ENCODE measurements at places on chromosomes 16 and 17.
A peak's percentile ranks its signal among the peaks of the same experiment; 100 is the strongest.

DNA sequence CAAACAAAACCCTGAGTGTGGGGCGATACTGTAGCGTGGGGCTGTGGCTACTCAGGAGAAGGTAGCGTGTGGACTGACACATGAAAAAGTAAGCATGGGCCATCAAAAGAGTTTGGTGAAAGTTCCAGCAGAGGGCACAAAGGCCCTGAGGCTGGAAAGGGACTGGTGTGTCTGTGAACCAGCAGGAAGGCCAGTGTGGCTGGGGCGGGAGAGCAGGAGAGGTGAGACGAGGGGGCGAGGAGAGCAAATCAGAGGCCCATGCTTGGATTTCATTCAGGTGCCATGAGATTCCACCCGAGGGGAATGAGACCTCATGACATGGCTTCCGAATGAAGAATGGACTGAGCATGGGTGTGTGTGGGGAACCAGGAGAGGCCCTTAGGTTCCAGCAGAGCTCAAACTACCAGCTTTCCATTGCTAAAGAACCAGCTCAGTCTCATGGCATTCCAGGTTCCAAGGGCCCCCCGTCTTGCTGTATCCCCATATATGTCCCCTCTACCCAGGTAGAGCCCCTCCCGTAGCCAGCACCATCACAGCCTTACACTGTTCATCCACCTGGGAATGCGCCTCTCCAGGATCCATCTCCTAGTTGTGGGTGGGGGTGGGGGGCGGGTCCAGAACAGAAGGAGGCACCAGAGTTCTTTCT is 31.1 kb downstream of the TRPV2 start:
- peak; percentile 42 for DNase-seq

DNA sequence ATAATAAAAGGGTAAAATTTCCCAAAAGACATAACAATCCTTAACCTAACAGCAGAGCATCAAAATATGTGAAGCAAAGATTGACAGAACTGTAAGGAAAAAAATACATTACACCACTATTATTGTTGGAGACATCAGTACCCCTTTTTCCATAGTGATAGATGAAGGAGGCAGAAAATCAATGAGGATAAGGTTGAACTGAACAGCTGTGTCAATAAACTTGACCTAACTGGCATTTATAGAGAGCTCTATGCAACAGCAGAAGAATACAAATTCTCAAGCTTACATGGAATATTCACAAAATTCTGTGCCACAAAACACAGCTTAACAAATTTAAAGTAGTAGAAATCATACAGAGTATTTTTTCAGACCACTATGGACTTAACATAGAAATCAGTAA is 195.0 kb upstream of the ELAC2 start:
- no peak for DNase-seq

DNA sequence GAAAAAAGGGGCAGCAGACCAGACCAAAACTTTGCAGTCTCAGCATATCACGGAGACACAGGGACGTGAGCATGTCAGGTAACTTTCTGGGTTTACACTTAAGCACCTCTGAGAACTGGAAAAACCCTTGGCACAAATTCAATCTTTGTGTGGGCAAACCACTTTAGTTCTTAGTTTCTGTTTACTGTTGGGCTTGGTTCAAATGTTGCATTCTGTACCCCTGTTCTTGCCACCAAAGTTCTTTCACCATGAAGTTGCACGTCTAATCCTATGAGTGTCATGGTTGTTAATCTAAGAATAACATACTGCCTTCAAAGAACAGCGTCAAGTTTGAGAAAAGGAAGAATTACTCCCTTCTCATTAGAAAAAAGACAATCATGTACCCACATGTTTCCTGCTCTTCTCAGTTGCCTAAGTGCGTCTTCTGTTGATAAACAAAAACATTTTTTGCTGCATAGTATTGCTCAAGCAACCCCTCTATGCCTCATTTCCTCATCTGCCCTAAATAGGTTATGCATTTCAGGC is 11.6 kb downstream of the KRT33A start:
- peak; percentile 46 for DNase-seq

GRCh38 chr16:85753559-85753958 is 2.7 kb upstream of the C16orf74 start:
- no peak for DNase-seq

DNA sequence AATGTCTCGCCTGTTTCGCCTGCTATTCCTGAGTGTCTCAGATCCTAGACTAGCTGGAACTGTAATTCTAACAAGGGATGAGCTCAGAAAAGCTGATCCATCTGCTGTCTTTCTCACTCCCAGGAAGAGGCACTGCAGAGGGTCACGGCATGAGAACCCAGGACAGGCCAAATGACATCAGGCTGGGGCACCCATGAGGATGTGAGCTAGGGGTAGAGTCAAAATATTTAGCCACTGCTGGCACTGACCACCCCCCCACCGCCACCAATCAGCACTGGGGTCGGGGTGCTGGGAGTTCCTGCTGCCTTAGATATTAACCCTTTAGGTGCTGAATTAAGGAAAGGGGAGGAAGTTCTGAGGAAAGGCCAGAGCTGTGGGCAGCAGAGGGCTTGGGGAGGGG is 112.4 kb downstream of the IRX3 start:
- no peak for DNase-seq

DNA sequence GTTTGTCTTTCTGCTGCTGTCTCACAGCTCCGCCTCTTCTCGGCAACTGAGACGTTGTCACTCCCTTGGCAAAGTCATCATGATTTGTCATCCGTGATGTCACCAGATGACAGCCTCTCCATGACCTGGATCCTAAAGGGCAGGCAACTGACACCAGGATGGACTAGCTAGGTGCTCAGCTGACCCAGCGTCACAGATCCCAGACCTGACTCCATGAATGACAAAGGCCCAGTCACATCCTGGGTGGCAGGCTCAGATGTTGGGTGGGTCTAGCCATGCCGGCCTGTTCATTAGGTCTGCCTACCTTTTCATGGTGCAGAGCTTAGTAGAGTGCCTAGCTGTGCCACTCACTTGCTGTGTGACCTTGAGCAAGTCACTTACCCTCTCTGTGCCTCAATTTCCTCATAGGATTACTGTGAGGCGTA is 3.8 kb upstream of the TMEM238L start:
- no peak for DNase-seq

DNA sequence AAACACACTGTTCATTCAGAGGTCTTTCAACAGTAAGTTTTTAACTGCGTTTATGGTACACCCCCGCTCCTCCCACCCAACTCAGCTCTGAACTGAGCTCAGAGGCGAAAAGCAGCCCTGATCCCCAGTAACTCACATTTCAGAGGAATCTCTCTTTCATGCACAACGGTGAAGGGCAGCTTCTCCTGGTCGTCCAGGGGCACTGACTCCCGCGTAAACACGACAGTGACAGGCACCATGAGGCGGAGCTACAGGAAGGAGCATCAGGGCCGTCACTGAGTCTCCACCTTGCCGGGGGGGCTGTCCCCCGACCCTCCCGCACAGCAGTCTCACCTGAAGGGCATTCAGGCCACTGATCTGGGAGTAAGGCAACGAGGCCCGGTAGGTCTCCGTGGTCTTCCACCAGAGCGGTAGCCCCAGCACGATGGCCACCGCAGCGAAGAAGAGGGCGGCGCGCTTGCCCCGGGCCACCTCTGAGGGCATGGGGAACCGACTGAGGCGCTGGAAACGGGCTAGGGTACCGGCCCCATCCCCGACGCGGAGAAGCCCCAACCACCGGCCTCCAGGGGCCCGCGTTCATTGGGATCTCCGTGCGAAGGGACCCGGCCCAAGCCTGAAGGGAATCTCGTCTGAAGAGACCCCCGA is 486 bp downstream of the PIGS start:
- peak; percentile 64 for DNase-seq

- DNase-seq = no peak
Observed at GRCh38 chr17:80738020-80738808, 193.6 kb downstream of the RPTOR start.

DNA sequence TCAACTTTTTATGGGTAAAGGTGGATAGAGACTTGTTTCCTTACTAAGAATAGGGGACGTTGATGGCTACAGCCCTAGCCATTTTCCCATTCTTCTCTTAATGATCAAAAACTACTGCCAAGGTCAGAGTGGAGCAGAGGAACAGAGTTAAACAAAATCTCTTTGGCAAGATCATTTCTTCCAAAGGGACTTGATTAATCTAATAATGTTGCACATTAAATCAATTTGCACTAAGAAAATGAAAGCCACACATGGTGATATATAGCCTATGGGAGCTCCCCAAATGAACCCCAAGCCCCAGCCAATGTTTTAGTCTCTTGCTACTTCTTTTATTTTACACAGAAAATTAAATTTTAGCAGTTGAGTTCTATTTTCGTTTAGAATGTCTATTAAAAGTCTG is 954.5 kb upstream of the SOX9 start:
- no peak for DNase-seq

- DNase-seq = no peak
Observed at GRCh38 chr16:86505899-86506864, 4.1 kb upstream of the FOXF1 start.

GRCh38 chr16:51579652-51580360 is 428.7 kb upstream of the SALL1 start:
- DNase-seq = no peak

- DNase-seq = no peak
Observed at GRCh38 chr16:27781195-27781524, 231.2 kb downstream of the KATNIP start.

DNA sequence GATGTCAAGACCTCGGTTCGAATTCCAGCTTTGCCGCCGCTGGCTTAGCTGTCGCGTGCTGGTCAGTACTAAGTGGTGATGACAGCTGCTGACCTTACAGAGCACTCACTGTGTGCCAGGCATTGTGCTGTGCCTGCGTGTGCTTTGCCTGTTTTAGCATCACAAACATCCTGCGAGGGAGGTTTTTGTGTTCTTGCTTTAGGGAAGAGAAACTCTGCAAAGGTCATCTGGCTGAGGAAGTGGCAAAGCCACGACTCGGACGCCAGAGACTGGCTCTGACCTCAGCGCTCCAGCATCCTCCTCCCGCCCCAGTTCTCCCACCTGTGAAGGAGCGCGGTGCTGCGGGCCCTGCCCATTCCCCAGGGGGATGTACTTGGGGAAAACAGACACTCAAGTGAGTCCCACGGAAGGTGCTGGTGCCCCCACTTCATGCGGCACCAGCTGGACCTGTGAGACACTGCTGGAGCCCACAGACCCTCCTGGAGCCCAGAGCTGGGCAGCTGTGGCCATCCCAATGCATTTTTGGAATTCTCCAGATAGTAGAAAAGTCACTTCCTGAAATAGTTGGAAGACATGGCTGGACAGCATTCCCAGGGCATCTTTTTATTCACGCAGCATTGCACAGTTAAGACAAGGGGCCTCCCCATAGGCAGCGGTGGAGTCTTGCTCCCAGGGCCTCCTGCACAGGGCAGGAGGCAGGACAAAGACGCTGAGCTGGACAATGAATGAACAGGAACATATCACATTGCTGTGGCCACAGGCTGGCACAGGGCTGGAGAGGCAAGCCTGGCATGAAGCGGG is 20.0 kb upstream of the HERPUD1 start:
- no peak for DNase-seq

- DNase-seq = no peak
Observed at GRCh38 chr16:49755716-49756505, 100.0 kb downstream of the ZNF423 start.

GRCh38 chr17:71919186-71919585 is 201.6 kb upstream of the SOX9 start:
- no peak for DNase-seq
